ENCODE measurements at places on chromosomes 16 and 17.

- no peak for DNase-seq
Measured at GRCh38 chr17:41586863-41587495, at the start of gene KRT14. Gene KRT14 (minus strand): TSS chr17:41586895. CDS start chr17:41586834, 61 bp downstream.

DNA sequence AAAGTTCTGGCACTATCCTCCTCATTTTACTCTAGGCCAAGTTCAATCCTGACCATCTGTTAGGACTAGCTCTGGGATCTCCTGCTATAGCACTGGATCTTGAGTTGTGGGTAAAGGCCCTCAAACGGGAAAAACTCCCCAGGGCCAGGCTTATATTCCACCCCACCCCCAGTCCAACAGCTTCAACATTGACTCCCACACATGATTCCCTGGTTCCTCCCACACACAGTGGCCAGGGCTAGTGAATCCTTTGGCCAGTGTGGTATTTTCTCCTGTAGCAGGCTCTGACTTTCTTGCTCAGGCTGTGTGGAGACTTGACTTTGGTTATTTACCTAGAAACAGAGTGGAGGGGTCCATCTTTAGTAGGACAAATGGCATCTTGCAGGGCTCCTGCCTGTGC is 10.3 kb upstream of the AKAP10 start:
- no peak for DNase-seq

DNA sequence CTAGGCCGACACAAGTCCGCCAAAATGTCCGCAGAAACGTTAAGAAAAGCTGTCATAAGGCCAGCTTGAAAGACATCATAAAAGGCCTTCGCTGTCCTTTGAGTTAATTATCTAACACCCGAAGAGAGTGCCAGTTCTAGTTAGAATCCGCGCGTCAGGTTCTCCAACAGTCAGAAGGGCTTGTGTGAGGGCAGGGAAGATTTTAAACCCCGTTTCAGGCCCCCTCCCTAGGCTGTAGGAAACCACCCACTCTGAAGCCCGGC is 729 bp upstream of the CLTC start:
- DNase-seq, result no peak

DNA sequence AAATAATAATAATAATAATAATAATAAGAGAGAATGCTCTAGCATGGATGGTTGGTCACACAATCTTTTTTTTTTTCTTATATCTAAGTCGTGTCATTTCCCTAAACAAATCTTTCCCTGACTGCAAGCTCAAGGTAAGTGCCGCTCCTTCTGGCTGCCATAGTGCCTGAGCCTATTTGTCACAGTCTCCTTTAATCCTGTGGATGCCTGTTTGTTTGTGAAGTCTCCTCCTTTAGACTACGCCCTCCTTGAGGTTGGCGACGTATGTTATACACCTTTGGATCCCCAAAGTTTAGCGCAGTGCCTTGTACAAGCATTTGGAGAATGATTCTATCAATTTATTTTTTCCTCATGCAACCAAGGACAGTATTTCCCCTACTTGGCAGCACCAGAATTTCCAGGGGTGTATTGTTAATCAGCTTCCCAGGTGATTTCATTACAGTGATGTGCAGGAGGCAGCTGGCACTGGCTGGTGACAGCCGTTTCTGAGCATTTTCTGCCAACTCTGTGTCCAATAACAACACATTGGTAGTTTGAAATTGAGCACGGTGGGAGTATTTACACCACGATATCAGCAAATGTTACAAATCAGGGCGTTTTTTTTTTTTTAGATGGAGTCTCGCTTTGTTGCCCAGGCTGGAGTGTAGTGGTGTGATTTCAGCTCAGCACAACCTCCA is 26.6 kb downstream of the TMEM238L start:
- DNase-seq, result no peak

GRCh38 chr16:27304881-27305745 is 8.7 kb upstream of the IL4R start:
- DNase-seq, result no peak

- no peak for DNase-seq
Measured at GRCh38 chr16:1045993-1046911, 26.3 kb upstream of the SSTR5 start.

DNA sequence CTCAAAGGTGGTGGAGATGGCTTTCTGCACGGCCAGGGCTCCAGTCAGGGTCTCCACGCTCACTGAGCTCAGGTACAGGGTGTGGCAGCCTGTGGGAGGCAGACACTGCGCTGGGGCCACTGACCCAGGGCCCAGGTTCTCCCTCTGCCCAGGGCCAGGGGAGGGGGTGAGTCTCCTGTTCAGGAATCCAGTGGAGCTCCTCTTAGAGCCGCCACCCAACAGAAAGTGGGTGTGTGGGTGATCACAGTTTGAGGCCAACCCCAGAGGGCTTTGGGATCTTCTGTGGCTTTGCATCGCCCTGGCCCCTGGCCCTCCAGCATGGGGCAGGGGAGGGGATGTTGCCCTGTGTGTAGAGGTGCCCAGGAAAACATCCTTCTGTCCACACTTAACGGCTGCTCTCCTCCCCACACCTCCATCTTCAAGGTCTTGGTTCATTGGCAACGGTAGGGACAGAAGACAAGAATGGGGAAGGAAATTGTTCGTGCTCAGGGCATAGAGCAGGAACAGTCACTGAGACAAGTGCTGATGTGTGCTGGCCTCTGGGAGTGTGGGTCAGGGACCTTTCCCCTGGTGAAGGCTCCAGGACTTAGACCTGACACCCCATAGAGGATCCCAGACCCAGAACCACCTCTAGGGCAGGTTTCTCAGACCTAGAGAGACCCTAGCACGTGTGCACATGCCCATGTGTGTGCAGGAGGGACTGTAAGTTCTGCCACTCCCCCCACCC is 21.5 kb downstream of the TNS4 start:
- DNase-seq, result no peak

GRCh38 chr17:83080579-83080857 is 1.1 kb downstream of the METRNL start:
- DNase-seq, result no peak

GRCh38 chr16:79786389-79786788 is 185.9 kb upstream of the MAF start:
- no peak for DNase-seq

DNA sequence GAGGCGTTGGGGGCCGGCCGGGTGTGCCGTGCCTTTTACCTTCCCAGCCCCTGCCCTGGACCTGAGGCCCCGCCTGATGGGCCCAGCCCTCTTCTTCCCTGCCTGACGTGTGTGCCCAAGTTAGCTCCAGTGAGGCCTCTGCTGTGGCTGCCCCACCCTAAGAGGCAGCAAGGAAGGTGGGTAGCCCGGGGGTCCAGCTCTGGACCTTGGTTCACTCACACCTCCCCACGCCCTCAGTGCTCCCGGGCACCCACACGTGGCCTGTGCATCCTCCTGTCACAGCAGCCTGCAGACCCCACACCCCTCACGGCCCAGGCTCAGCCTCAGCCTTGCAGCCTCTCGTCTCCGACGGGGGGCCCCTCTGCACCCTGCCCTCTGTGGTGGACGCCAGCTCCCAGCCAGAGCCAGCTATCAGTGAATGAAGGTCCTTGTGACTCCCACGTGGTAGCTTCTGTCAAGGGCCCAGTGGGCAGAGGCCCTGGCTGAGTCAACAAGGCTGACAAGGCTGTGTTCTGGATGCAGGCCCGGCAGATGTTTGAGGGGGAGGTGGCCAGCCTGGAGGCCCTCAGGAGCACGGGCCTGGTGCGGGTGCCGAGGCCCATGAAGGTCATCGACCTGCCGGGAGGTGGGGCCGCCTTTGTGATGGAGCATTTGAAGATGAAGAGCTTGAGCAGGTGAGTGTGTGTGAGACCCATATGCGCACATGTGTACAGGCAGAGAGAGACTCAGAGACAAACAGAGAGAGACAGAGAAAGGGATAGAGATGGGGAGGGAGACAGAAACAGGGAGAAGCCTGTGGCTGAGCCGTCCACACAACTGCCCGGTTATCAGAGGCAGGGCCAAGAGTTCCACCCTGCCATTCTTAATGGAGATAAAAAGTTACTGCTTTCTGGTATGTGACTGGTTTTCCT is 2.8 kb downstream of the FN3K start:
- peak; percentile 52 for DNase-seq

DNA sequence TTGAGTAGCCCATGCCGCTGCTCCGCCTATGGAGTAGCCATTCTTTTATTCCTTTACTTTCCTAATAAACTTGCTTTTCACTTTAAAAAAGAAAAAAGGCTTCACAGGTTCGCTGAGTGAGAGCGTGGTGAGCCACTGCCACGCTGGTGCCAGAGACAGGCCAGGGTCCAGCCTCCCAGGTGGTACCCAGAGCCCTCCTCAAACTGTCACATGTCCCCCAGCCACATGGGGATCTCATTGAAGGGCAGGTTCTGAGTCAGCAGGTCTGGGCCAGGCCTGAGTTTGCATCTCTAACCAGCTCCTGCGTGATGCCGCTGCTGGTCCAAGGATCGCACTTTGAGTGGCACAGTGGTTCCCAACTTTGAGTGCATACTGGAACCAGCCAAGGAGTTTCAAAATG is 36.2 kb downstream of the RBFOX3 start:
- DNase-seq, result no peak

DNA sequence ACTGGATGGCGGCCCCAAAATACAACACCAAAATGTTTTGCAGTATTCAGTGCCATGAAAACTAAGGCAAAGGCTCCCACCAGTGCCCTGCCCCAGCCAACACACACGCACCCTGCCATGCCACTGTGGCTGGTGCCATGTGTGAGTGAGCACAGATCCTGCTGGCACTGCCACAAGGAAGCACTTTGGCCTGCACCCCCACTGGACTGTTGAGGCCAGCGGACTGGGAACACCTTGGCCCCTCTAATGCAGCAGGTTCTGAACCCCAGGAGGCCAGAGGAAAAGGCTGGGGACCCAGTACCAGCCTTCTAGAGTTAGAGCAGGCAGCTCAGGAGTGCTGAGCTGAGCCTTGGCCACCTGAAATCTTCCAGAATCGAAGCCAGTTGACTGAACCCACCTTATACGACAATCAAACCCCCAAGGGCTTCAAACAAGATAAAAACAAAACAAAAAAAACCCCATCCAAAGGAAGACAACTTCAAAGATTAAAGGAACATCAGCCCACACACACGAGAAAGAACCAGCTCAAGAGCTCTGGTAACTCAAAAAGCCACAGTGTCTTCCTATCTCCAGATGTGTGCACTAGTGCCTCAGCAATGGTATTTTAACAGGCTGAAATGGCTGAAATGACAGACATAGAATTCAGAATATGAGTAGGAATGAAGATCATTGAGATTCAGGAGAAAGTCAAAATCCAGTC is 21.5 kb downstream of the NLRP1 start:
- no peak for DNase-seq

- no peak for DNase-seq
Measured at GRCh38 chr17:866568-867103, 84.5 kb downstream of the MRM3 start.

DNA sequence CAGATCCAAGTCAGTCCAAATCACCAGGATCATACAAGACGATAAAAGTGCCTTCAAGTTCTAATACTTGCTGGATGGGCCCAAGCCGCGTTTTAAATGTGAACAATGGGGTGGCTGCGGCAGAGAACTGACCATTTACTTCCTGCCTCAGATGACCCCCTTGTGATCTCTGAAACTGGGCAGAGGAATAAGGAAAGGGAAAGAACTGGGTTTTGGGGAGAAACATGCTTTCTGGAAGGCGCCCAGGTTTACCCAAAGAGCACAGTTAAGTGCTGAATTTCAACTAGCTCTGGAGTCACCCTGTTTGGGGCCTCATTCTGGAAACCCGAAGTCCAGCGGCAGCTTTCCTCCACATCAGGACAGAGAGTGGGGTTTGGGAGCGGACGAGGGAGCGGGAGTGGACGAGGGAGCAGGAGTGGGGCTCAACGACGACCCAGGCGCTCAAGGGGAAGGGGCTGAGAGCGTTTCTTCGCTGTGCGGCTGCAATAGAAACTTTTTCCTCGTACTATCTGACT is 1.6 kb downstream of the FAM20A start:
- no peak for DNase-seq

- DNase-seq, result no peak
Measured at GRCh38 chr17:82752371-82753200, 721 bp downstream of the TBCD start.

- DNase-seq, result no peak
Measured at GRCh38 chr17:42698736-42699414, 16.5 kb downstream of the CNTNAP1 start.

DNA sequence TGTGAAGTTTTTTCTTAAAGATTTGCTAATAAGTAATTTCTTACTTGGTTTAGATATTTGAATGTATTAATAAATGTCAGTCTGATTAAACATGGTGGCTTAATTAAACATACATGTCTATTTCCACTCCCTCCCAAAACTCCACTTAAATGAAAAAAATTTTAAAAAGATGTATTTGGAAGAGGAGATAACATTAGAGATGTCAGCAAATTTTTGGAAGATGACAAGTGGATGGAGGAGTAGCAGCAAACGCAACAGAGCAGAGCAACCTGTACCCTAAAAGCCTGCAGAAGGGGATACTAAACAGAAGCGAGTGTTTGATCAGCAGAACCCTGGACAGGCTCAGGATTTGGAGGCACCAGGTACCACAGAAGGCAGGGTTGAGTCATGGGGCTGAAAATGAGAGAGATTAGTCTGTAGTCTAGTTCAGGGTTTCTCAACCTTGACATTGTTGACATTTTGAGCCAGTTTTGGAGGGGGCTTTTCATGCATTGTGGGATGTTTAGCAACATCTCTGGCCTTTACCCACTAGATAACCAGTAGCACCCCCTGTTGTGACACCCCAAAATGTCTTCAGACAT is 17.8 kb downstream of the LUC7L3 start:
- DNase-seq, result no peak

GRCh38 chr16:81815429-81815766 is 36.3 kb downstream of the PLCG2 start:
- DNase-seq, result no peak

GRCh38 chr16:19804538-19805323 is 79.9 kb downstream of the GPRC5B start:
- no peak for DNase-seq

DNA sequence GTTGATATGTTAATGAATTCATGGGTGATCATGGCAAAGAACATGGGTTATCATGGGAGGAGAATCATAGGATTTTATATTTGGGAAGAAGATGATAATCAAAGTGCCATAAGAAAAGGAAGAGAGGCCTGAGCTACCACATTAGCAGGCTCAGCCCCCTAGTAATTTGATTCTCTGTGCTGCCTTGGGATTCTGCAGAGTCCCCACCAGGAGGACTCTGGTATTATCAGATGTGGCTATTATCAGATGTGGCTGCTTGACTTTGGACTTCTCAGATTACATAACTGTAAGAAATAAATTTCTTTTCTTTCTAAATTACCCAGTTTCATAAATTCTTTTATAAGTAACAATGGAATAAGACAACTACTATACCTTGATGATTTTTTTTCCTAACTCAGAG is 137.6 kb downstream of the ITFG1 start:
- no peak for DNase-seq

GRCh38 chr16:89369266-89369895 is 121.0 kb downstream of the ANKRD11 start:
- no peak for DNase-seq

- DNase-seq, result peak; percentile 64
Measured at GRCh38 chr16:84423416-84423837, 55.1 kb downstream of the ATP2C2 start.

DNA sequence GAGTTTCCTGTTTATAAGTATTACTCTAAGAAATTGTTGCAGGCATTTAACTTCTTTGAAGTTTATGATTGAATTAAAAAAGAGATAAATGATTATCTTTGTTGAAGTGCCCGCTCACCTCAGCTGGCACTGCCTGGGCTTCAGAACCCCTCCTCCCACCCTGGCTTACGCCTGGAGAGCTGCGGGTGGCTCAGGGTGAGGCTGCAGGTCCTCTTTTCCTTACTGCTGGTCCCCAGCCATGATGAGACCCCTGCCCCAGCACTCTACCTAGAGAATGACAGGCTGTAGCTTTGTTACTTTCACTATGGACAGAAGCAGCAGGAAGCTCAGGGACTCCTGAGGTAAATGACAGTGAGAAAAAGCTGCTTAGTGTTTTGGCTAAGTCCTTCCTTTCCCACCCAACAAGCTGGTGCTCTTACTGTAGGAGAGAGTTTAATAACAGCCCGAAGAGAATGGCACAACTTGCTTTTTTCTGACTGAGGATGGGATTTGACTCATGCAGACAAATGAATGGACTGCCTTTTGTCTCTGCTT is 62.1 kb downstream of the EPN2 start:
- DNase-seq, result no peak

Data from SK-MEL-5 (cell line).